ENCODE measurements at places on chromosomes 16 and 17.

GRCh38 chr17:45851464-45851863 lies 6.8 kb downstream of the SPPL2C start:
- DNase-seq = no peak

- DNase-seq = no peak
Observed at GRCh38 chr16:89897204-89897603, 21.5 kb upstream of the MC1R start.

DNA sequence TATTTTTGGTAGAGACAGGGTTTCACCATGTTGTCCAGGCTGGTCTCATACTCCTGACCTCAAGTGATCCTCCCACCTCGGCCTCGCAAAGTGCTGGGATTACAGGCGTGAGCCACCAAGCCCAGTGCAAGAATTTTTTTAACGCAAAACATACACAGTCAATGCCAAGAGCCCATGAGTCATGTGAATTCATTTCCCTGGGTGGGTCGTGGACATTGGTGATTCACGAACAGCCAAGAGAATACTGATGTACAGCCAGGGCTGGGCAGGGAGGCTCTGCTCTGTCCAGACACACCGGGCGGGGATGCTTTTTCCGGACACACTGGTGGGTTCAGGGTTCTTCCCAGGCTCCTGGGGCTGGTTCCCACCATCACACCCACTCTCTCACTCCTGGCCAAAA lies 17.7 kb downstream of the SLC38A8 start:
- no peak for DNase-seq

- DNase-seq = no peak
Observed at GRCh38 chr16:17230932-17231581, 239.7 kb downstream of the XYLT1 start.

GRCh38 chr16:85151603-85152413 lies 39.5 kb upstream of the CIBAR2 start:
- DNase-seq = peak; percentile 62

DNA sequence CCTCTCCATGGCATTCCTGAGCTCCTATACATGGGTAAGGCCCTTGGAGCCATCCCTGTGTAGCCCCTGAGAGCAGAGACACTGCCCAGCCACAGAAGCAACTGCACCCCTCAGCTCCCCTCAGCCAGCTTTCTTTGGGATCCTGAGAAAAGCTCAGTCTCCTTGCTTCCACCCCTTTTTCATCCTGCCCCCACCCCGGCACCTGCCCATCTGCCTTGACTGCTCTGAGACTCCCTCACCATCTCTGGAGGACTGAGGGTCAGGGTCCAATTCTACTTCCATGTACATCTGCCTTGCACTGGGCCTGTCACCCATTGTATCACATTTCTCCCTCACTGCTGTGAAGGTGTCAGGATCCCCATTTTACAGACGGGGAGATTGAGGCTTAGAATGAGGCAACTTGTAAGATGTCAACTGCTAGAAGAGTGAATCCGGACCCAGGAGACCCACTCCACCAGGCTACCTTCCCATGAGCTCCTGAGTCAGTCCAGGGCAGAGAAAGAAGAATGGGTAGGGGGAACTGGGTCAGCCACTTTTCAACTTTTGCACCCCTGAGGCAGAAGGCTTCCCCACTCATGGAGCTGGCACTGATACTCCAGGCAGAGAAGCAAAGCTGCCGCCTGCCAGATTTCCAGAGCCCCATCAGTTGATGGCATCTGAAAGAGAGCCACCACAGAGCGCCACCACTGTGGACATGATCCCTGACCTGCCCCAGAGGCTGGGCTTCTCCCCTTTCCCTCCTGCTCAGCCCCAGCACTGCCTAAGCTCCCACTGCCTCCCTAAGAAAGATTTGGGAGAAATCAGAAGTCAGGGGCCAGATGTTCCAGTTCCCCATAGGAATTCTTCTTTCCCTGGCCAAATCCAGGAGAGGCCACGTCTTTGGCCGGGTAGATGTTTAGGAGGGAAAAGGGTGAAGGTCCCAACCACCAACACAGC lies 135.4 kb downstream of the TMEM132E start:
- DNase-seq = no peak

DNA sequence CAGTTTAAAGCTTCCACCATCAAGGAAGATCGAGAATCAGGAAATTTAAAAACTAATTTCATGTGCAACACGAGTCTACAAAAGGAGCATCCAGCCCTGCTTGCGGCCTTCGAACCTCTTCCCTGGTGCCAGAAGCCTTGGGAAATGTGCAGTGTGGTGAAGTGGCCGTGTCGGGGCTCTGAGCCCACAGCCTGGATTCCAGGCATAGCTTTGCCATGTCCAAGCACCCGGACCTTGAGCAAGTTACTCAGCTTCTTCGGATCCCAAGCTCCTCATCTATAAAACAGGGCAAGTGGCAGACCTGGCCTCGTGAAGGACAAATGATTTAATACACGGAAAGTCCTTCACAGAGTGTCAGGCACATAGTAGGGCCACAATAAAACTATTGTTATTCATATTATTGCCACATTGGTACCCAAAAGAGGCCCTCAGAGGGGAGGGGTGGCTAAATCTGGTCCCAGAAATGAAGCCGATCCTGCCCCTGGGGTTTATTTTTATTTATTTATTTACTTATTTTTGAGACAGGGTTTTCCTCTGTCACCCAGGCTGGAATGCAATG lies 34.8 kb downstream of the COTL1 start:
- DNase-seq = no peak

DNA sequence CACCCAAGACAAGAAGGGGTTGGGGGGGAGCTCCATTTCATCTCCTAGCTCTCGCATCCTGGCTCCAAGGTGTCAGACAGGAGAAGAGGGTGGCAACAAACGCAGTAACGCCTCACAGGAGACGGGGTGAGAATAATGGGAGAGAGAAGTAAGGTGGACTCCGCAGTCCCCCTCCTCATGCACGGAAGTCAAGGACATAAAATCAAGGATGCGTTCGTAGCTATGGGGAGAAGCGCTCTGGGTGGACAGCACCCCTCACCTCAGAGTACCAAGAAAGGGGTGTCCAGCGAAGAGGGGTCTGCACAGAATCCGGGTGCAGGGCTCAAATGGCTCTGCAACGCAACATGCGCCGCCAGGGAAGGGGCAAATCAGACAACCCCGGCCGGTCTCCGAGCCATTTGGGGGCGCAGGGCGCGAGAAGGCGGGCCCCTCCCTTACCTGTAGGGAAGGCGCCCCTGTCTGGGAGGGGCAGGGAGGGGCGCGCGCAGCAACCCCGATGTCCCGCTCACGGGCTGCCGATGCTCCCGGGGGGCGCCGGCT lies 555 bp downstream of the HDAC5 start:
- no peak for DNase-seq

DNA sequence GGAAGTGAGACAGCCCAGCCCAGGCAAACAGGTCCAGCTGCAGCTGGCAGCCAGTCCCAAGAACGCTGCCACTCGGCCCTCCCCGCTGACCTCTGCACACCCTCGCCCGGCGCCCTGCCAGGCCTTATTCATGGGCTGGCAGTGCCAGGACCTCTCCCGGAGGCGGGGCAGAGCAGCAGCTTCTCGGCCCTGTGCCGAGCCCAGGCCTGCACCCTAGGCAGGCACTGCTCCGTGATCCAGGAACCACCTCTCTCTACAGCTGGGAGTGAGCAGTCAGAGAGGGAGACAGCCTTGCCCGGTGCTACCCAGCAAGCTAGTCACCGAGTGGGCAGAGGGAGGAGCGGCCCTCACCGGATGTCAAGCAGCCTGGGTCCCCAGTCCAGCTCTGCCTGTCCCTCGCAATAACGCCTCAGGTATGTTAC lies 79.9 kb upstream of the CBX4 start:
- DNase-seq = no peak

DNA sequence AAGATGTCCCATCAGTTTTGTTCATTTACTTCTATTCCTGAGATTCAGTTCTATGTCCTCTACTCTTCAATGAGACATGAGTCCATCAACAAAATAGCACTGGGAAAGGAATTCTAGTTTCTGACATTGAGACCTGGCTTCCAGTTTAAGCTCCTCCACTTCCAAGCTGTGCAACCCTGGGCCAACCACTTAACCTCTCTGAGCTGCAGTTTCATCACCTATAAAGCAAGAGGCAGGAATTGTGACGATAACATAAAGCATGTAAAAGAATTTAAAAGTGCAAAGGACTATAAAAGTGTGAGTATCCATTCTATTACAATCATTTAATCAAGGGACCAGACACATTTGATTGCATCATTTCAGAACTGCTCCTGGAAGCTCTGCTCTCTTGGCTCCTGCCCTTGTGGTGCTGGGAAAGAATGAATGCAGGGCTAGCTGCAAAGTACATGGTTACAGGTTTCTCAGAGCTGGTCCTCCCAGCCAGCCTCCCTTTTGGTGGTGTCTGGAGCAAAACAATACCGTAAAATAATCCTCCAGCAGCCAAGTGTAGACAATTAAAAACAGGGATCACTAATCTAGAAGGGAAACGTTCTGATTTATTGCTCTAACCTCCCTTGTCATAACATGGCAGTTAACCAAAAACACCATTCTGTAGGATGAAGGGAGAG lies 113.9 kb downstream of the VPS53 start:
- DNase-seq = no peak

DNA sequence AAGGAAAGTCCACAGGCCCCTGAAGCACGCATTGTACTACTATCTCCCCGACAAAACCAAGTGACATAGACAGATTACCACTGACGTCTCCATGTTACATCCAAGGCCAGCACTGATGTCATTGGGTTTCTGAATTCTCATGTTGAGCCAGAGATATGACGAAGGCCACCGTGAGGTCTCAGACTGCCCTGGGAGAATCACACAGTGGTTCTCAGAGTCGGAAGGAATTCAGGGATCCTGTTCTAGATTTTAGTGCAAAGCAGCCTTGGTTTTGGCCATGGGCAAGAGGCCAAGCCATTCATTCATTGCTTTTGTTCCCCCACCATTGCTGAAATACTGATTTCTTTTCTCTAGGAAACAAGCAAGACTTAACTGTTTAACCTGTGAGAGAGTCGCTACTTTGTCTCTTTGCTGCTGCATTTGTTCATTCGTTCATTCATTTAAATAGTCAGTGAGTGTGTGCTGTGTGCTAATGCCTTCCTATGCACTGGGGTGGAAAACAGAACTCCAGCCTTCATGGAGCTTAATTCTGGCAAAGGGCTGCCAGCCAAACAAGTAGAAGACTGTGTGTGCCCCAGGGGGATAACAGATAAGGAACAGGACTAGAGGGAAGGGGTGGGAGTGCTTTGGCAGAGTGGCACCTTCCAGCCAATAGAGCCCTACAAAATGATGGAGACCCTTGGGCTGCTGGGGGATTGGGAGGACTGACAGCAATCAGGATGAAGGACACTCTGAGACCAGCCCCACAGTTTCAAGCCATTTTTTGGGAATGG lies 222.3 kb downstream of the MSI2 start:
- DNase-seq = no peak

DNA sequence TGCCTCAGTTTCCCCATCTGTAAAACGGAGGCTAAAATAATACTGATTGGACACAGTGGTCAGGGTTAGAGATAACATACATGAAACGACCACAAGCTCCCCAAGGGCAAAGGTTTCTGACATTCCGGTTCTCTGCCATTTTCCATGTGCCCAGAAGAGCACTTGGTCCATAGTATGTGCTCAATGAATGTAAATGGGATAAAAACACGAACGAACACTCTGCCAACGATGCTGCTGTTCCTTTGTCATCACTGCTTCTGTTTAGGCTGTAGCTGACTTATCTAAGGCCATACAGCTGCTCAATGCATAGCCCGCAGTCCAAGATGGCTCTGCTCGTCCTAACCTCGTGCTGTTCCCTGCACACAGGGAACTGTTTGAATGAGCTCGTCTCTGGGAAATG lies 102.0 kb downstream of the RMI2 start:
- DNase-seq = no peak

DNA sequence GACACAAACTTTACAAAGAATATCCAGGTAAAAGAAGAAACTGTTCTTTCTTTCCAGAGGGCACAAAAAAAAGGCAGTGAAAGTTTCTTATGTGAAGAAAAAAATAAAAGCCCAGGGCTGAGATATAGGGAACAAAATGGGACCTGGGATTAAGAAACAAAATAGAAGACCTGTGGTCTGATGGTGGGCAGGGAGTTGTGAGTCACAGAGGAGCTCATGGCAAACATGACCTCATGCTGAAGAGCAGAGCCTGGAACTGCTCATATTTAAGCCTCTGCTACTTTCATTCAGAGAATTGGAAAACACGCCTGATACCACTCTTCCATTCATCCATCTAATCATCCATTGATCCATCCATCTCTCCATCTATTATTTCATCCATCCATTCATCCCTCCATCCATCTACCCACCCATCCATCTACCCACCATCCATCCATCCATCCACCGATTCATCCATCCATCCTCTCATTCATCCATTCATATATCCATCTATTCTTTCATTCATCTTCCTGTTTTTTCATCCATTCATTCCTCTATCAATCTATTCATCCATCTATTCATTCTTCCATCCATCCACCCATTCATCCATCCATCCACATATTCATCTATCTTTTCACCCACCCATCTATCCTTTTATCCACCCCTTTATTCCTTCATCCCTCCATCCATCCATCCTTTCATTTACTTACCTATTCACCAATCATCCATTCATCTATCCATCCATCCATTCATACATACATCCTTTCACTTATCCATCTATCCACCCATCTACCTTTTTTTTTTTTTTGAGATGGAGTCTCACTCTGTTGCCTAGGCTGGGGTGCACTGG lies 30.0 kb downstream of the WFDC1 start:
- DNase-seq = no peak

DNA sequence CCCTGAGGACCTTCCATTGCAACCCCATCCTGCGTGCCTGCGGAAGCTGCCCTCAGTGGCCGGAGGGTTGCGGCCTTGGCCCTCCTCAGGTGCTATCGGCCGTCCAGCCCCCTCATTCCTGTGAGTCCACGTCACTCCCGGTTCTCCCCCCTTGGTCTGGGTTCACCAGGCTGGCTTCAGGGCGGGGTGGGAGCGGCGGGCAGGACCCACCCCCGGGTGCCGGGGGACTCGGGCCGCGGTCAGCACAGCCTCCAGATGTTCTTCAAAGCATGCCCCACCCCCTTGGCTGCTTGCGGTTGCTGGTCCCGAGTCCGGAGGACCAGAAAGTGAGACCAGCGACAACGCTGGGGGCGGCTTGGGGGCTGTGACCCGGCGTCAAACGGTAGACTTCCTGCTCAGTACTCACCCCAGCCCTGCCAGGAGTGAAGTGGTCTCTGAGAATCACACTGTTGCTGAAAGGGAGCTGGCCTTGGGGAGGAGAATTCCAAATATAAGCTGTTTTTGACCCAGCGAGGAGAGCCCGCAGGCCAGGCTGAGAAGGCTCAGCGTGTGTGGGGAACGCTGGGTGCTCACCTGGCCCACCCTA lies 4.5 kb downstream of the ZNF469 start:
- DNase-seq = no peak

DNA sequence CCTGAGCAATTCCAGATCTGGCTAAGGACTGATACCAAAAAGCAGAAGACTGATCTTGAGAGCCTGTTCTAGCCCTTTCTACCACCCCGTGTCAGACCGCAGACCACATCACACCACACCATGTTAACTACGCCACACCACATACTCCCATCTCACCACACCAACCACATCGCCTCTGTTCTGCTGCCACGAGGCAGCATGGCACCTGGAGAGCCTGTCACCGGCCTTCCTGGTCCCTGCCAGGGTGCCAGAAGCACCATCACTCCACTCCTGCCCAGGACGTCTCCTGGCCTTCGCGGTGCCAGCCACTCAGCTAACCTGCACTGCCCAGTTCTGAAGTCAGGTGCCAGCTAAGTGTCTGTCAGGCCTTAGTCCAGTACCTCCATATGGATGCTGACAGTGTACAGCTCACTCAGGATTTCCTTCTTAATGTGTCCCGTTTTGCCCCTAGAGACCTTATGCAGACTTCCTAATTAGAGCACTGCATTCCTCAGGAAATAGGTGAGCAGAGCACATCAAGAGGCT lies 37.2 kb upstream of the BCAR1 start:
- DNase-seq = no peak

GRCh38 chr16:63185235-63185780 lies 1149.1 kb upstream of the CDH8 start:
- no peak for DNase-seq

All from NCI-H524 (cell line).